ENCODE measurements at places on chromosomes 16 and 17. TPM values are rescaled to one million over a fixed set of nuclear protein-coding genes. Genes with fewer than 3 reads are reported as not detected.

DNA sequence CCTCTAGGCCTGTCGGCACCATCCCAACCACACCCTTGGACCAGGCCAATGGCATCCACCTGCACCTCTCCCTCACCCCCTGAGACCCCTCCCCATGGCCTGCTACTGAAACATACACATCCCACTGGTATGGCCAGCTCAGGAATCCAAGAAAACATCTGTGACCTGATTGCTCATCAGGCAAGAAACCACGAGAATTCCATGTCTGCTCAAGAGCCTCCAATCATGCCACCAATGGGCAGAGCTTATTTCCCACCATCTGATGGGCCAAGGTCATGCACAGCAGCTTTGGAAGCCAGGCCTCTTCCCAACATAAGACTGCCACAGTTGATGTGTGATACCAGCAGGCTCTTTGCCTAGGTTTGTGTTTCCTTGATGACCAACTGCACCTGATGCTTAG, 190.1 kb downstream of the C16orf78 start:
- H3K27me3 ChIP-seq = no peaks in the 10 kb centered on the region
- H3K4me3 ChIP-seq = no peak overlapping the region
- H3K27ac ChIP-seq = no peak overlapping the region
- H3K36me3 ChIP-seq = no peaks in the 10 kb centered on the region

- H3K36me3 ChIP-seq = peaks cover 37% of the 10 kb centered on the region
- DNase-seq = no peak
- no peaks in the 10 kb centered on the region for H3K27me3 ChIP-seq
- peaks cover 70% of the 10 kb centered on the region for H3K4me1 ChIP-seq
- H3K4me3 ChIP-seq = no peak overlapping the region
Observed at GRCh38 chr17:42520540-42520951, 15.5 kb upstream of the NAGLU start.

DNA sequence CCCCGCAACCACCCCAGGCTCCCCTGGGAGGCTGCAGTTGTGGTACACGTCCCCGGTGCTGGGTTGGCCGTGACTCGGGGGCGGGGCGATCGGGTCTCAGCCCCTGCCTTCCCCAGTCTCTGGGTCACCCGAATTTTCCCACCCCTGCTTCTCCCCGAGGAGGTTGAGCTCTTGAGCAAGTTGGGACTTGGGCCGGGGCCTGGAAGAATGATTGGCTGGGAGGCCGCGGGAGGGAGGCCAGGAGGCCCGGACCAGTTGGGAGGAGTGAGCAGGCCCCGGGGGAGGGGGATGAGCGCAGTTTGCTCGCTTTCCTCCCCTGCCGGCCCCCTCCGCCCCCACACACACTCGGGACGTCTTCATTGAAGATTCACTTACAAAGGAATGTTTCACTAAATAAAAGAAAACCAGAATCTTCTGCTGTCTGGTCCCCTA, 4.5 kb upstream of the HEXIM1 start:
- H3K27ac ChIP-seq = peak overlapping the region; percentile 92
- H3K36me3 ChIP-seq = peaks cover 9% of the 10 kb centered on the region
- DNase-seq = peak; percentile 65
- H3K4me3 ChIP-seq = peak overlapping the region; percentile 56

GRCh38 chr16:24041834-24042631, 206.2 kb downstream of the PRKCB start:
- no peaks in the 10 kb centered on the region for H3K27me3 ChIP-seq
- H3K4me3 ChIP-seq = no peak overlapping the region
- no peaks in the 10 kb centered on the region for H3K36me3 ChIP-seq
- H3K27ac ChIP-seq = no peak overlapping the region
- no peaks in the 10 kb centered on the region for H3K4me1 ChIP-seq
- no peak for DNase-seq

GRCh38 chr16:48442379-48442778, 57.2 kb upstream of the SIAH1 start:
- H3K4me1 ChIP-seq = peaks cover 8% of the 10 kb centered on the region
- DNase-seq = no peak
- no peak overlapping the region for H3K27ac ChIP-seq

DNA sequence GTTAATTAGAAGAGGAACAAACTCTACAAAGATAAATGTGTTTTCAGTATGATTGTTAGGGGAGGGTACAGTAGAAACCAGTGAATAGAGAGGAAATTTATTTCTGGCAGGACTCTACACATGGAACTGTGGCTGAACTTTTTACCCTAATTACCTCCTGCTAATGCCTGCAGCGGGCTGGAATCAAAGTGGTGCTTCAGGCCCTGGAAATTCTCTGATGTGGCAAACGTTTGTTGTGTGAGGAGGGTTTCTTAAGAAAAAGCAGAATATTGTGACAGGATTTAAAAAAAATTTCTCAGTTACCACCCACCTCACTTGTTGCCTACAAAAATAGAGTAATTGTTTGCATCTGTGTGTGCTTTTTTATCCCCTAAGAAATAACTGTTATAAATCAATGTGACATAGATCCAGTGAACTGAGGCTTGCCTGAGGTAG, 154.5 kb downstream of the BCAS3 start:
- H3K36me3 ChIP-seq = no peaks in the 10 kb centered on the region
- no peaks in the 10 kb centered on the region for H3K4me1 ChIP-seq
- DNase-seq = no peak
- no peak overlapping the region for H3K27ac ChIP-seq

GRCh38 chr17:7747635-7748071, 30.1 kb downstream of the DNAH2 start:
- H3K27me3 ChIP-seq = no peaks in the 10 kb centered on the region
- H3K4me1 ChIP-seq = no peaks in the 10 kb centered on the region
- H3K4me3 ChIP-seq = no peak overlapping the region
- no peaks in the 10 kb centered on the region for H3K36me3 ChIP-seq
- H3K27ac ChIP-seq = no peak overlapping the region

GRCh38 chr17:77400445-77400870, 259.7 kb downstream of the SEC14L1 start:
- no peak overlapping the region for H3K4me3 ChIP-seq
- H3K4me1 ChIP-seq = peaks cover 40% of the 10 kb centered on the region
- peaks cover 20% of the 10 kb centered on the region for H3K36me3 ChIP-seq
- no peaks in the 10 kb centered on the region for H3K27me3 ChIP-seq
- DNase-seq = no peak

- no peak overlapping the region for H3K27ac ChIP-seq
- no peaks in the 10 kb centered on the region for H3K27me3 ChIP-seq
- peaks cover 22% of the 10 kb centered on the region for H3K4me1 ChIP-seq
- no peak for DNase-seq
- peaks cover 17% of the 10 kb centered on the region for H3K36me3 ChIP-seq
- peak overlapping the region; percentile 83 for H3K4me3 ChIP-seq
Observed at GRCh38 chr16:4733211-4733742, 794 bp downstream of the ANKS3 start.

- H3K27me3 ChIP-seq = no peaks in the 10 kb centered on the region
- H3K4me1 ChIP-seq = peaks cover 11% of the 10 kb centered on the region
- H3K27ac ChIP-seq = peak overlapping the region; percentile 88
- H3K36me3 ChIP-seq = peaks cover 9% of the 10 kb centered on the region
- DNase-seq = no peak
Observed at GRCh38 chr16:28863929-28864793, 518 bp downstream of the SH2B1 start.

- no peak overlapping the region for H3K4me3 ChIP-seq
- H3K36me3 ChIP-seq = no peaks in the 10 kb centered on the region
- no peaks in the 10 kb centered on the region for H3K27me3 ChIP-seq
- no peak for DNase-seq
- H3K4me1 ChIP-seq = no peaks in the 10 kb centered on the region
Observed at GRCh38 chr16:11410376-11411058, 65.3 kb downstream of the RMI2 start.

GRCh38 chr16:84547546-84548061, 43.1 kb upstream of the MEAK7 start:
- H3K4me1 ChIP-seq = no peaks in the 10 kb centered on the region
- no peak overlapping the region for H3K4me3 ChIP-seq
- H3K27ac ChIP-seq = peak overlapping the region; percentile 7
- H3K36me3 ChIP-seq = no peaks in the 10 kb centered on the region

DNA sequence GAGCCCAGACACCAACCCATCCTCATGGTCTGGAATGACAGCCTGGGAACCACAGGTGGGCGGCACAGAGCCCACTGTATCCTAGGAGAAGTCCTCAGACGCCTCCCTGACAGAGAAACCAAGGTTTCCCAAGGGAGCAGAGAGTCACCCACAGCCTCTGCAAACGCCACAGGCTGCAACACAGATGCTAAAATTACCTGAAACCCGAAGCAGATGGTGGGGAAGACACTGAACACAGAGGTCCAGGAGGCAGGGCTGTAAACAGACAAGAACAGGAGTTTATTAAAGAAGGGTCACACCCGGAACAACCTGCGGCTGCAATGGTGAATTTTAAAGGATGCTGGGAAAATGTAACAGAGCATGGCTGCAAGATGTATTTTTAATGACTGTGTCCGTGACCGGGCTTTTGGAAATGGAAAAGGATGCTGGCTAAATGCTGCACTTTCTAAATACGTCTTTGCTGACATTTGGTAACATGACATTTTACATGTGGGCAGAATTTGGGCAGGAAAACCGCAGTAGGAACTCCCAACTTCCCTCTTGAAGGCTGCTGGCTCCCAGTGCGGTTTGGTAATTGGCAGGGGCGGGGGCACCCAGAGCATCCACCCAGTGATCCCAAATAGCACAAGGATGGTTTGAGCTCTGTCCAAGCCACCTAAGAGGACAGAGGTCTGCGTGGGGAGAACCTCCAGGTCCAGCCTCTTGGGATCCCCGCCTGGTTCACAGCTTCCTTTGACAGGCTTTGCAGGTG, 13.1 kb downstream of the SLC38A8 start:
- no peaks in the 10 kb centered on the region for H3K36me3 ChIP-seq
- no peak for DNase-seq
- H3K27me3 ChIP-seq = no peaks in the 10 kb centered on the region

GRCh38 chr17:40809721-40810421, 10.1 kb upstream of the KRT28 start:
- H3K4me3 ChIP-seq = no peak overlapping the region
- H3K27me3 ChIP-seq = no peaks in the 10 kb centered on the region
- H3K27ac ChIP-seq = no peak overlapping the region
- H3K4me1 ChIP-seq = no peaks in the 10 kb centered on the region

- peaks cover 3% of the 10 kb centered on the region for H3K4me1 ChIP-seq
- no peak overlapping the region for H3K4me3 ChIP-seq
- peak; percentile 66 for DNase-seq
- no peak overlapping the region for H3K27ac ChIP-seq
Observed at GRCh38 chr17:16428098-16428882, 12.9 kb downstream of the TRPV2 start.

SLC2A4 gene
- 1.1 TPM for total RNA-seq

TMEM219 gene
- 114 TPM for total RNA-seq

HDAC5 gene
- 103 TPM for total RNA-seq

CCDC57 gene
- 52.9 TPM for total RNA-seq

UBTF gene
- total RNA-seq = 66.8 TPM

ASIC2 gene
- not detected for total RNA-seq

SLC16A5 gene
- 140 TPM for total RNA-seq

TAF15 gene
- 98.1 TPM for total RNA-seq

BRIP1 gene
- 0.94 TPM for total RNA-seq
